ENCODE measurements at places on chromosomes 3 and 15. TPM values are rescaled to one million over a fixed set of nuclear protein-coding genes. Genes with fewer than 3 reads are reported as not detected.

The C3orf80 gene
- total RNA-seq: 0.07 TPM

GRCh38 chr15:72058585-72058984, 59.4 kb downstream of the MYO9A start:
- DNase-seq: no peak

The MYZAP gene
- not detected for total RNA-seq

The TXNRD3 gene
- total RNA-seq: 1.3 TPM

DNA sequence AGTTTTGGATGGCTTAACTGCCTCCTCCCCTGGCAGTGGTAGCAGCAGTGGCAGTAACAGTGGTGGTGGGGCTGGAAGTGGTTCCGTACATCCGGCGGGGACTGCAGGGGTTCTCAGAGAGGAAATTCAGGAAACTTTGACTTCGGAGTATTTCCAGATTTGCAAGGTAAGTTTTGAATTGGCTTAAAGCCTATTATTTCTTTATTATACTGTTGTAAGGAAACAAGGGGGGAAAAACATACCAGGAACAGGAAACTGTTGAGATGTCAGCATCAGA, 1.5 kb downstream of the STXBP5L start:
- DNase-seq: no peak

The FBXO40 gene
- total RNA-seq: not detected

The XCR1 gene
- 0.05 TPM for total RNA-seq

DNA sequence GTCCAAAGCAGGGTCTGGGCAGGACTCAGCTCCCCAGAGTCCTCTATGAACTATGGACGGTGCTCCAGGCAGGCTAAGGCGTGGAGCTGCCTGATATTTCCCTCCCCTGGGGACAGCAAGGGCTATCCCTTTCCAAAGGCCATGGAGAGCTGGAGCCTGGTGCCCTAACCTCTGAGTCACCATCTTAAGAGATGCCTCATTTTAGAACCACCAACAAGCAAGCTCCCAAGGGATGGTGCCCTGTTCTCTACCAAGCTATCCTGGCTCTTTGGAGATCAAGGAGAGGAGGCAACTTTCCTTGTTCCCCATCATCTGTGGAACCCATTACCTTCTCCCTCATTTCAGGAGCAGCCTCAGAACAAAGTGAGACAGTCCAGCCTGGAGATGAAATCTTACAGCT, 15.7 kb downstream of the STARD5 start:
- no peak for DNase-seq

The GOLGA8S gene
- total RNA-seq: 0.07 TPM

DNA sequence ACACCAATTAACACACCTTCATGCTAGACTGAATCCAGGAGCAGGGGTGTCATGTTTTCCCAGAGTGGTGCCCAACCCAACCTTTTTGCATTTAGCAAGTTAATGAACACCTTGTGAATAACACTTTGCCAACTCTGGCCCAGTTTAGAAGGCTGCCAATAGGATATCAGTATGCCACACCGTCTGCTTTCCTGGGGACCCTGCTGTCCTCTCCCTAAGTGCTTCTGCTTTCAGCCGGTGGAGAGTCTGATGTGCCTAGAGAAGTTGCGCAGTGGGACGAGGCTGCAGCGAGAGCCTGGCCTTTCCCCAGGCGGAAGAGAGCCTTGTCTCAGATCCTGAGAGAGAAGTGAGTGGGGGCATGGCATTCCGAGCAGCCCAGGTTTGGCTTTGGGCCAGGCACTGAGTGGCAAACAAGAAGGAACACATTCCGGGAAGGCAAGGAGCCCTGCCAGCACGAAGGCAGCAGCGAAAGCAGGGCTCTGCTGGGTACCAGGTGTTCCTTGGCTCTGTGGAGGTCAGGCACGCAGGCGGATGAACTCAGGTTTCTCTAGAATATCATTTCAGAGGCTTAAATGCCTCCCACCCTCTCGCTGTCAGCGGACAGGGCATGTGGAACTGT, 36.9 kb downstream of the SENP8 start:
- no peak for DNase-seq

DNA sequence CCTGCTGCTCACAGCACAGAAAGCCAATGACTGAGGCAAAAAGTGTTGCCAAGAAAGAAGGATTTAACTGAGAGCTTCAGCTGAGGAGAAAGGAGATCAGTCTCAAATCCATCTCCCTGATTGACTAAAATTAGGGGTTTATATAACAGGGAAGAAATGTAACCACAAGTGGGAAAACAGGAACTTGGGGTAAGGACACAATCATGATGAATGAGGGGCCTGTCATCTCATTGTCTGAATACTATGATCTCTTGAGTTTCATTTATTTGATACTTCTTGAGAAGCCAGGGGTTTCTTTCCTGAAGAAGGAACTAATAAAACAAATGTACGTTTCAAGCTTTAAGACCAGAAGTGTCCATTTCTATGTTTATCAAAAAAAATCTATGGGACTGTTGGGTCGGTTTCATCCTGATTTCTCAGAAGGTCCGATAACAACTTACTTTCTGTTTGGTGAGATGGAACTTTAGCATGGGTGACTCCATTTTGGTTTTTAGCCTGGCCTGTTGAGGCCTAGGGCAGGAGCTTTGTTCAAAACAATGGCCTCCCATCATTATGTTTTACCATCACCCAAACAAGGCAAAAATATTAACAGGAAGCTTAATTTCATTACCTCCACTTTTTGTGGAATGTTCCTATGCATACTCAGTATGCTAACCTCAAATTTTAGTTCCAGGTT, 76.6 kb upstream of the PIAS1 start:
- DNase-seq: no peak

DNA sequence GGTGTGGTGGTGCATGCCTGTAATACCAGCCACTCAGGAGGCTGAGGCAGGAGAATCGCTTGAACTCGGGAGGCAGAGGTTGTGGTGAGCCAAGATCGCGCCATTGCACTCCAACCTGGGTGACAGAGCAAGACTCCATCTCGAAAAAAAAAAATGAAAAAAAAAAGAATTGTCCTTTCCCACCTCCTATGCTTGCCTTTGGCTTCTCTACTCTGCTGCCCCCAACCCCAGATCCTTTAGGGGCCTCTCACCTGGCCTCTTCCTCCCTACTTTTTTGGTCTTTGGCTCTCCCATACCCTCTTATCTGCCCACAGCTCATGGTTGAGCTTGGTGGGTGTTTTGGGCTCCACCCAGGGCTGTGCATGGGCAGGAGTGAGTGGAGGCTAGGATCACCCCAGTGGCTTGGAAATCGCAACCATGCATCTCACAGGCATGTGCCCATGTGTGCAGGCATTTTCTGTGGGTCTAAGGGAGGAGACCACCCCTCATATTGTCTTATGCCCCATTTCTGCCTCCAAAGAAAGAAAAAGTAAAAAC, 2.1 kb upstream of the SHISA5 start:
- DNase-seq: no peak

The CYP1A2 gene
- not detected for total RNA-seq

GRCh38 chr15:58147171-58147611, 9.0 kb downstream of the AQP9 start:
- DNase-seq: peak; percentile 34

The SLC22A14 gene
- not detected for total RNA-seq

DNA sequence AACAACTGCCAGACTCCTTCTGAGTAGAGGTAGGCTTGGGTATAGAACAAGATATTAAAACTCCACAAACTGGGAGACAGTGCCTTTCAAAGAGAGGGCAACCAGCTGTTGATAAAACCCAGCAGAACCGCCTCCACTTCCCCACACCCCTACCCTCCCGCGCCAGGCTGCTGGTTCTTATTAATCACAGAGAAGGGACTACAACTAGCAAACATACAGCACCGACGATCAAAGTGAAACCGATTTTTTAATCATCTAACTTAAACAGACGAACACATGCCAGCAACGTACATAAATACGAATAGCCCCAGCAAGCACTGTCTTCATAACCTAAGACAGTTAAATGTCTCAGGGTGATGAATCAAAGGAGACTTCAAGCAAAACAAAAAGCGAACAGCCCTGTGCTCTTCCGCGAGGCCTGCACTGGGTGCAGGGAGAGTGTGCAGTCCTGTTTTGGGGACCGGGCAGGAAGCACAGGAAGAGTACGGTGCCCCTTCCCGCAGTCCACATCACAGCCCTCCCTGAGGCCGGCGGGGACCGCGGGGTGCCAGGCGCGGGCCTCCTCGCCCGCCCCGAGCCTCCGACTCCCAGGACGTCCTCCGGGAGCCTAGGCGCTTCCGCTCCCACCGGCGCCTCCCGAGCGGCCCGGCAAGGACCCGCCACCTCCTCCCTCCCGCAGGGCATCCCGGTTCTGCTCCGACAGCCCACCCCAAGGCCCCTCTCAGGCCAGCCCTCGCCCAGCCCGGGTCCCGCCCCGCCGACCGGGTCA, 75.1 kb upstream of the VGLL4 start:
- DNase-seq: peak; percentile 72

The SEMA5B gene
- total RNA-seq: not detected

DNA sequence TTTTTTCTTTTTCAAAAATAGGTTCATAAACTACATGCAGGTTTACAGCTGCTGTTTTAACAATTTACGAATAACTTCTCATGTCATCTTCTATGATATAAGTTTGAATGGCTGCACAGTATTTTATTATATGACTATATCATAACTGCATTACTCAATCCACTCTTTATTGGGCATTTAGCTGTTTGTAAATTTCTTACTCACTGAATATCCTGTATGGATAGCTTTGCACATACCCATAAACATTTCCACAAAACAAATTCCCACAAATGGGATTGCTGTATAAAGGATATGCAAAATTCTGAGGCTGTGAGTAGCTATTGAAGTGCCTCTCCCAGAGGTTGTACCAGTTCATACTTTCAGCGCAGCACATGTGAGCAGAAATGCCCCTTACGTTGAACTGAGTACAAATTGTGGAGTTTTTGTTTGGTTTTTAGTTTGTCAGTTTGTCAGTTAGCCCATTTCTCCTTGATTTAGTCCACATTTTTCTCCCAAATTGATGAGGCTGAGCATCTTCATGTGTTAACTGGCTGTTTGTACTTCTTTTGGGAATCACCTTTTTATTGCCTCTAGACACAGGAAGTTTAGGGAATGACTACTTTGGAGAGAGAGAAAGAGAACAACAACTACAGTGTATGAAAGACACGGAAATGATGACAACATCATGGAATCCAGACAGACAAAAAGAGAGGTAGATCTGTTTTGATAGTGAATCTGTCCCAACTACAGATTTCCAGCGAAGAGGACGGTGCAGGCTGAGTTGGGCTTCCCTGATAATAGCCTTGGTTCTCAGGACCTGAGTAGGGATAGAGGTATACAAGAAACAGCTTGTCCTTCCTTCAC, 24.8 kb downstream of the TTC23 start:
- peak; percentile 24 for DNase-seq

- peak; percentile 87 for DNase-seq
Observed at GRCh38 chr3:4350789-4351163, 47.6 kb downstream of the SETMAR start.

The IL20RB gene
- 1.5 TPM for total RNA-seq

DNA sequence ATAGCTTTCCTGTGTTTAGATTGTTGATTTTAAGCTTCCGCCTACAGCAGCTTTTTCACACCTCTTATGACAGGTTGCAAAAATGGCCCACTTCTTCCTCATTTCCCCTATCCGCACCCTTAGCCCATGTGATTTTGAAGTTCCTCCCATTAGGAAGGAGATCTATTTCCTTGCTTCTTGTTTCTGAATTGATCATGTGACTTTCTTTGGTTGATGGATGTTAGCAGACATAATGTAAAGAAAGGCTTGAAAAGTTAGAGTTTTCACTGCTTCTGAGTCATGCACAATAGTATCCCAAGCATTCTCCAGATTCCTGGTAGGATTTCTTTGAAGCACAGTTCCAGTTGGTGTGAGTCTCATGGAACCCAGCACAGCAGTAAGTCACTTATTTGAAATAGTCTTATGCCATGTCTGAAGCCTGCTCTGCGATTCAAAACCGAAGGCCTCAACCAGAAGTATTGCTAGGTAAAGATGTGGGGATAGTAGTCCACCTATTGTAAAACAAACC, 76.6 kb downstream of the EDEM1 start:
- DNase-seq: no peak

The PLS1 gene
- 4.6 TPM for total RNA-seq

GRCh38 chr3:172134352-172134751, 95.0 kb downstream of the FNDC3B start:
- DNase-seq: no peak
